ENCODE measurements at places on chromosomes 5 and 9.

DNA sequence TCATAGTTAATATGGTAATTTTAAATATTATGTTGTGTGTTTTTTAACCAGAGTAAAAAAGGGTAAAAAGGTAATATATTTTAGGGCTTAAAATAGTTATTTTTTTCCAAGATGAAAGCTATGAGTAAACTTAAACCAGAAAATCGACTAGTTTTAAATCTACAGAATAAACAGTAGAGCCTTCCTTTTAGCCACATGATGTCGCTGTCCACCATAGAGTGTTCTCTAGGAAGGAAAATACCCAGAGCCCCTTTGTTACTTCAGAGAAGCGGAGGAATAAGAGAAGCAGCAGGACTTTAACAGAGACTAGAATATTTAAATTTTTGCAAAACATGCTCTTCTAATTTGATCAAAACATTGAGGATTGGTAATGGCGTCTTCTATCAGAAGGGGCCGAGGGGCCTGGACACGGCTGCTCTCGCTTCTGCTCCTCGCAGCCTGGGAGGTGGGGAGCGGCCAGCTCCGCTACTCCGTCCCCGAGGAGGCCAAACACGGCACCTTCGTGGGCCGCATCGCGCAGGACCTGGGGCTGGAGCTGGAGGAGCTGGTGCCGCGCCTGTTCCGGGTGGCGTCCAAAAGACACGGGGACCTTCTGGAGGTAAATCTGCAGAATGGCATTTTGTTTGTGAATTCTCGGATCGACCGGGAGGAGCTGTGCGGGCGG lies at the start of gene PCDHA2:
Gene PCDHA2, plus strand, starts transcription at position 258 of the 664 bp plus-strand sequence.
- no peak for DNase-seq

DNA sequence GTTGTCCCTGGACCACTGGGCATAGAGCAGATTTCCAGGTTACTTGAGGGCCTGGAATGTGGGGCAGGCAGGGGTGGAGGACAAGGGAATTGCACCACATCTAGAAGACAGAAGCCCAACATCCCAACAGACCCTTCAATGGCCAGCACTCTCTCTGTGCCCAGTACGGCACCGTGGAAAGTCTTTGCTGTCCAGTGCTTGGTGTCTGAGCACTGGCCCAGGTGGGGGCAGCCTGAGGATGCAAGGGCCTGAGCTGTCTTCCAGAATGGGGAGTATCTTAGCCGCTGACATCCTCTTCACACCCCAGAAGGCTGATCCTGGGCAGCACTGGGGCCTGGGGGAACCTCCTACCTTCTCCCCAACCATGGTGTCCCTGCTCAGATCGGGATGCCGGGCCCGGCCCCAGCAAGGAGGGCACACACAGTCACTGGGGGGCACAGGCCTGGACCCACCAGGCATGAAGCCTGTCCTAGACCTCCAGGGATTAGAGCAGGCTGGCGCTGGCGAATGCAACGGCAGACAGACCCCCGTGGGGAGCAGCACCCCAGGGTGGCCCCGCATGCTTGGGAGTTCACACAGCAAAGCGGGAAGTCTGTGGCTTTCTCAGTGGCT lies 40.6 kb upstream of the OLFM1 start:
- DNase-seq, result no peak

GRCh38 chr5:171980792-171981191 lies 25.6 kb downstream of the FBXW11 start:
- DNase-seq, result no peak

DNA sequence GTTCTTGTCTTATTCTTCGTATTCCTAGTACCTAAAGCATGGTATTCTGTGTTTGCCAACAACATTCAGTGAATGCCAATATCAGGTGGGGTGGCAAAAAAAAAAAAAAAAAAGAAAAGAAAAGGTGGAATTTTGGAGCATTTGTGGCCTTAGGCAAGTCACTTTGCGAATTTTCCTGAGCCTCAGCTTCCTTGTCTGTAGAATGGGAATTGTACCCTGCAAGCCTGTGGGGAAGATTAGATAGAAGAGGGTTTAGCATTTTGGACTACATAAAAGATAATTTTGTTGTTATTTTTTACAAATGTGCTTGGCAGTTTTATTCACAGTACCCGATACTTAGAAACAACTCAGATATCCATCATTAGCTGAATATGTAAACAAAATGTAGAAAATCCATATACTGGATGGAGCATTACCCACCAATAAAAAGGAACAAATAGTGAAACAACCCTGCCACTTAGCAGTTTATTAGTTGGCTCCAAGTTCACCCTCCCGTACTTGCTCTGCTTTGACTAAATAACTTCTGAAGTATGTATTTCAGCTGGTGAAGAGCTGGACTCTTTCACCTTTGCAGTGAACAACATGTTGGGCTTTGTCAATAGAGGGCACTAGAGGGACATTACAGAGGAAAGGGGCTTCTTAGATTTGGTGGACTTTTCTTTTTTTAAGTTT lies 13.6 kb downstream of the UBE2D2 start:
- peak; percentile 62 for DNase-seq

DNA sequence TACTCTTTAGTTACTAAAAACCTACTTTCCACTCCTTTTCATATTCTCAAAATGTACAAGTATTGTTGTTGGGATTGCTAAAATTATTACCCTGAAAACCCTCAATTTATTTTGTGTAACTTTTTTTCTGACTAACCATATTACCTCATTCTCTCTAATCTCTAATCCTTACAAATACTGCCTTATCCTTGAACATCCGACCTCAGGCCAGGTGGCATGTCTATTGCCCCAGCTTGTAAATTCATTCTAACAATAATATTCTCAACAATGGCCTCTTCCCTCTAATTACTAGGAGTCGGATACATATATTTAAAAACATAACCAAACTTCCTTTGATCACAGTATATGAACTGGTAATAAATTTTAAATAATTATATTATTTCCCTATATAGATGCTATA lies 25.8 kb downstream of the ARL15 start:
- DNase-seq, result no peak

- no peak for DNase-seq
Observed at GRCh38 chr5:159581502-159582249, 251.4 kb upstream of the IL12B start.

DNA sequence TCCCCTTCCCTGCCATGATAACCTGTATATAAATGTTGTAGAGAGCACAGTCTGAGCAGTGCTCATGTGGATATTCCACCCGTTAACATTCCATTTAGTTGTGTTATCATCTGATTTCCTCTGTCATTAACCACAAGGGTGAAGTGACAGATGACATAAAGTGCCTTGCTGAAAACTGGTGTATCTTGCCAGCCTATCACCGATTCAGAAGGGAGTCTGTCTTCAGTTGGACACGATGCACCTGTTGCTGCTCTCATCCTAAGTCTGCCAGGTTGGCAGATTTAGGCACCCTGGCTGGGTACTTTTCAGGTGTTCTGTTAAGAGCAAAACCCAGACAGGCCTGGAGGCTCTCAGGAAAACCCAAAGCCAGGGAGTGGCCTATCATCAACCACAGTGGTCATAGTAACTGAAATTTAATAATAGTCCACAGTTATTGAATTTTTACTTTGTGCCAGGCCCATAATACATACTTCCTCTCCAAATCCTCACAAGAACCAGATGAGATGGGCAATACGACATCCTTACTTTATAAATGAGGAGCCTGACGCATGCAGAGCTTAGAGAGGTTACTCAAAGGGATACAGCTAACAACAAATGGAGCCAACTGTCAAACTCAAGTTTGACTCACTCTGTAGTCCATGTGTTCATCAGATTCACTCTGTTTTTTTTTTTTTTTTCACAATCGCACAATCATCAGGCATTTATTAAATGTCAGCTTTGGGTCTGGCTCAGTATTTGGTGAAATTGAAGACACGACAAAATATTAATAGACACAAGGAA lies 100.7 kb upstream of the SPRY4 start:
- no peak for DNase-seq

GRCh38 chr5:4097199-4097598 lies 501.6 kb downstream of the IRX1 start:
- no peak for DNase-seq

- DNase-seq, result no peak
Observed at GRCh38 chr9:90766731-90767130, 34.9 kb upstream of the SYK start.

- no peak for DNase-seq
Observed at GRCh38 chr5:432201-432927, 10.6 kb upstream of the EXOC3 start.

DNA sequence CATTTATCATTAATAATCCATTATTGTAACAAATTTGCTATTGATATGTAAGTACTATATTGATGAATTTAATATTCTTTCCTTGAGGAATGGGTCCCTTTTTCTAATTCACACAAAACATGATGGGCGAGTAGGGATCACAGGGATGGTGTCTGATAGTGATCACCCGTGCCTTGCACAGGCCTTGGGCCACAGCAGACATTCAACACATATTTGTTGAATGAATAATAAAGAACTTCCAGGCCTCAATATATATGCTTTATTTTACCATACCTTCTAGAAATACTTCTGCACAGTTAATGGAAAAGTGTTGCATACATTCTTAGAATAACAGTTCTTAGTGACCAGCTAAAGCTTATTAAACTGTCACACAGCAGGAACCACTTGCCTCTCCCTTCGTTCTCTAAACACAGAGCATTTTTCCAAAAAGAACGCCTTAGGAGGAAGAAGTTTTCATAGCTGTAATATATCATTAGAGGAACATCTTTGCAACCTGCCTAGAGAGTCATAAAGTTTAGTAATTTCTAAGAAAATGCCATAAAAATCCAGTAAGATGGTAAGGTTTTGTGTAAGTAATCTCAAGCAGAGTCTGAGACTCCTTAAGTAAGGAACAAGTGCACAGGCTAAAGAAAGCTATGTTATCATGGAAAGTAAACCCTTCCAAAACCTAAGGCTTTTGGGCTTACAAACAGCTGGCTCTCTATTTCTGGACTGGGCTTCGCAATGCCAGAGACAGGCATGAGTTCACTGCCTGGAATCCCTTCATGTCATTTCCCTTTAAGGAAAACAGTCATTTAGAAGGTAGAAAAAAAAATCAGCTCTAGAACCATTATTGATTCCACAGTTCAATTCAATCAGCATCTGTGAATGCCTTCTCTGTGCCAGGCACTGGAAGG lies 17.7 kb downstream of the TTLL11 start:
- no peak for DNase-seq

- DNase-seq, result no peak
Observed at GRCh38 chr9:8085986-8086385, 286.4 kb upstream of the DMAC1 start.

DNA sequence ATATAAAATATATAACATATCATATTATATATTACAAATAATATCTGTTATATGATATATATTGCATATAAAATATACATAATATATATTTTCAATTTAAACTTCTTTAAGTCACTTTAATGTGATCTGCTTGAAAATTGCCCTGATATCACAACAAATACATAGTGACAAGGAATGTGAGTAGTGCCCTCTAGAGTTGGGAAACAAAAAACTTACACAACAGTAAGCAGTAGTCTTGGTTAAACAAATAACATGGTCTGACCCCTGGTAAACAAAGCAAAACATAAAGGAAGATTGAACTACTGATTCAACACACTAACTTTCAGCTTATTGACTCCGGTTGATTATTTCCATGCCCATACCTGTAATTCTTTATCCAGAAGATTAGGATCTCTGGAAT lies 188.3 kb upstream of the NMUR2 start:
- no peak for DNase-seq

DNA sequence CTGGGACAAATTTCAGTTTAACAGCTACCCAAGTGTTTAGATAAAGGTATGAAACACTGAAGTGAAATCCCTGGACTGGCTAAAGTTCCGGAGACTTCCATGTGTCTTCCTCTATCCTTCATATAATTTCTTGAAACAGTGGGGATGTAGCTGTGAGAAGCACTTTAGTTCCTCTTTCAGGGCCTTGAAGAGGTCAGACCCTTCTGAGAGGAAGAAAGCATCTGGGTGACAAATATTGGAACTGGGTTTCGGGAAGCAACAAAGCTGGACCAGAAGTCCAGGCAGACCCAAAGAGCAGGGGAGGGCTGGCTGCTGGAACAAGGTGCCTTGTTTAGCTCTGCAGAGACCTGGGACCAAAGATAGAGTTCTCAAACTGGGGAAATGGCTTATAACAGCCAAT lies 75.4 kb upstream of the ZFAND5 start:
- DNase-seq, result no peak

- DNase-seq, result no peak
Observed at GRCh38 chr5:147927901-147928300, 21.6 kb upstream of the C5orf46 start.

DNA sequence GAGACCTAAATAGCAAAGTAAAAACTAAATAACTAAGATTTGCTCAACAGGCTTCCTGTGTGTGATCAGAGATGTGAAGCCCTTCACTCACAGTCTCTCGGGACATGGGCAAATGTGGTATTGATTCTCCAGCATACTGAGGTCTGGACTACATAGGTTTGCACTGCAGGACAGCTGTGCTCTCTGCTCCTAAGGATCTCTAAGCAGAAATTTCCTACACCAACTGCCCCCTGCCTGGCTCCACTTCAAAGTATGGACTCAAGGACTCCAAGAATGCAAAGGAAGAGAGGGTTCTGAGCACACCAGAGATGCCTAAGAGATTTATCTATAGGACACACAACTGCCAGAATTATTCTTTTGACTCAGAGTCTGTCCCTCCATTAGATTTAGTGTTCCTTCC lies 487.2 kb downstream of the SEMA5A start:
- no peak for DNase-seq

- no peak for DNase-seq
Observed at GRCh38 chr5:78648359-78649210, at the start of gene LHFPL2. Gene LHFPL2 (minus strand): TSS chr5:78648772. CDS start chr5:78510213, 138,559 bp downstream.

DNA sequence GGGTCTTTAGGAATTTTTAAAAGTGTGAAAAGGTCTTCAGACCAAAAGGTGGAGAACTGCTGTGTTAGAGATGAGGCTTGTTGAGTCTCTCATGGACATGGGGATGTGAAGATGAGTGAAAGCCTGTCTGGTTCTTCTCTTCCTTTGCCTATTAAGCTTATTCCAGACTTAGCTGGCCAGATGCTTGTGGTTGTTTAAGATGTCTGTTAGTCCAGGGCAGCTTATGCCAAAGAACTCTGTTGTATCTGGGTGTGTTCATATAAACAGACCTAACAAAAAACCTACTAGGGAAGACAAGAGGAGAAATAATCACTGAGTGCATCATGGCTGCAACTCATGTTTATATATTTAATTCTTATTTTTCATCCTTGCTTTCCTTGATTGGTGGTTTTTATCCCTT lies 57.5 kb upstream of the NCS1 start:
- DNase-seq, result no peak

Measured in CD4-positive, alpha-beta T cell treated with Interleukin-2 at 100 ng/mL for 4 hours (primary cell).